NCI-H2171 (cell line): ENCODE measurements at places on chromosomes 7 and 10.

DNA sequence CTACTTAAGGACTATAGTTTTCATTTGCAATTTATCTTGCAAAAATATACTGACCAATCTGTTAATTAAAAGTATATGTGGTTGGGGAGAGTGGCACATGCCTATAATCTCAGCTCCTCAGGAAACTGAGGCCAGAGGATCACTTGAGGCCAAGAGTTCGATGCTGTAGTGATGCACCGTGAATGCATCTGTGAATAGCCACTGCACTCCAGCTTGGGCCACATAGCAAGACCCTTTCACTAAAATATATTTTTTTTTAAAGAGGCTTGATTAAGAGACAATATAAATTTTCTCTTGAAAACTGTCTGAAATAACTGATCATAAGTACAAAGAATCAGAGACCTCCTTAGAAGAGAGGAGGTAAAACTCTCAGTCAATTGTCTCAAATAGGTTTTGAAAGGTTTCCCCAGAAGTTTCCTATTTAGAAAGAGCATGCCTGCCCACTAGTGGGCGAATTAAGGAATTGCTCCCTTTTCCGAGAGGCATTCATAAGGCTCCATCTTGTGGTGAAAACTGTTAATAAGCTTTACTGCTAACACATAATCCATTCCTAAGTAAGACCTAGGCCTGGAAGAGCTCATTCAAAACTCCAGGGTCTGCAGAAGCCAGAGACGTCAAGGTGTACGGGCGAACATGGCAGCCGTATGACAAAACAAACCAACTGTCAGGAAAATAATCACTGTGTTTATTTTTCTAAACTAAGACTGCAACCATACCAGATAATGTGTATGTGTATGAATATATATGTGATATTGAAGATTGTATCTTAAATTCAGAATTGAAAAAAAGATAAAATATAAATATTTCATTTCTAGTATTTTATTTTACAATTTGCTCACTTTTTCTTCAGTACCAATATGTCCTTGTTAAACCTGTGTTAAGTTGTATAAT lies 6.8 kb upstream of the TAS2R40 start:
- DNase-seq: peak; percentile 71

GRCh38 chr7:101767544-101767943 lies 49.9 kb upstream of the CUX1 start:
- DNase-seq: no peak

- DNase-seq: no peak
Observed at GRCh38 chr7:137933270-137934017, 68.4 kb downstream of the CREB3L2 start.

DNA sequence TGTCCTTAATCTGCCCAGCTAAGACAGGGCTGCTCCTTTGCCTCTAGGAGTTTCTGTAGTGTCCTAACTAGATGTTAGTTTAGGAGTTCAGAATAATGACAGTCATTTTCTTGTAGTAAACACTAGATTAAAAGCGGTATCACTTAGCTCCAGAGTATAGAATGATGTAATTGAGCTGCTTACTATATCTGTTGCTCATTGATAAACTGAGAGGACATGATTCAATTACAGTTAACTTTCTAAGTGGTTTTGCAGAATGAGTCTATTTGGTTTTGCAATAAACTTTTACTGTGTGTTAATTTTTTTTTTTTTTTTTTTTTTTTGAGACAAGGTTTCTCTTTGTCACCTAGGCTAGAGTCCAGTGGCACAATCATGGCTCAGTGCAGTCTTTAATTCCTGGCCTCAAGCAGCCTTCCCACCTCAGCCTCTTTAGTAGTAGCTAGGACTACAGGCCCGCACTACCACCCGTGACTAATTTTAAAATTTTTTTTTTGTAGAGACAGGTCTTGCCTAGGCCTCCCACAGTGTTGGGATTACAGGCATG lies 1.8 kb downstream of the STMP1 start:
- DNase-seq: no peak

DNA sequence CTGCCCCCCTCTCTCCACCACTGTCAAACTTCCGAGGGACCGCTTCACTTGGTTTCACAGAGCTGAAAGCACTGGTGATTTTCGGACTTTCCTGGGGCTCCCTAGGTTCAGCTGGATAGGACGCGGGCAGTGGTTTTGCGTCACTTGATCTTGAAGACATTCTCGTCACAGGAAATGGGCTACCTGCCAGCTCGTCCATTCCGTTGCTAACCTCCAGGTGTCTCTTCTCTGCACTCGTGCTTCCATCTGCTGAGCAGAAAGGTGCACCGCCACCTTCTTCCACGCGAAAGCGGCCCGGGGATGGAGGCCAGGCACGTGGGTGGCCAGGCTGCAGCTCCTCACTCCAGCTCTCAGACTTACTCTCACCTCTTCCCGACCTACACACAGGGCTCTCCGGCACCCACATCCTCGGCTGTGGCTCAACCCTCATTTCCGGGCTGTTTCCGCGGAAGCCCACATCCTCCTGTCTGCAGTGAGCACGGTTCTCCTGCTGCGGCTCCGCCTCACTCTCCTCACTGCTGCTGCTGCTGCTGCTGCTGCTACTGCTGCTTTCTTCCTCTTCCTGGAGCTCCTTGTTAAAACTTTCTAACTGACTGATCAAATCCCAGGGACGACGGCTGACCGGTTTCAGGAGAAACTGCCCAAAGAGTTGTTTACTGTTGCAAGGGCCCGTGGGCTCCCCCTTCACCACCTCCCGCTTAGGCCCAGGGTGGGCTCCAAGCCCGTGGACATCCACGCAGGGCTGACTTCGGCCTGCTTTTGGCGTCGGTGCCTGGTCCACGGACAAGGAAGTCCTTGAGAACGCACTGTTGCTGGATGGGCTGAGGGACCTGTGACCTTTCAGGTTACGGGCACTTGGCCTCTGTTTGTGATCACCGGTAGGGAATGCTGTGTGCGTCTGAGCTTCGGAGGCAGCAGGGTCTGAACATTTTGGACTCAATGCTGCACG lies 32.1 kb downstream of the JCAD start:
- DNase-seq: peak; percentile 34

DNA sequence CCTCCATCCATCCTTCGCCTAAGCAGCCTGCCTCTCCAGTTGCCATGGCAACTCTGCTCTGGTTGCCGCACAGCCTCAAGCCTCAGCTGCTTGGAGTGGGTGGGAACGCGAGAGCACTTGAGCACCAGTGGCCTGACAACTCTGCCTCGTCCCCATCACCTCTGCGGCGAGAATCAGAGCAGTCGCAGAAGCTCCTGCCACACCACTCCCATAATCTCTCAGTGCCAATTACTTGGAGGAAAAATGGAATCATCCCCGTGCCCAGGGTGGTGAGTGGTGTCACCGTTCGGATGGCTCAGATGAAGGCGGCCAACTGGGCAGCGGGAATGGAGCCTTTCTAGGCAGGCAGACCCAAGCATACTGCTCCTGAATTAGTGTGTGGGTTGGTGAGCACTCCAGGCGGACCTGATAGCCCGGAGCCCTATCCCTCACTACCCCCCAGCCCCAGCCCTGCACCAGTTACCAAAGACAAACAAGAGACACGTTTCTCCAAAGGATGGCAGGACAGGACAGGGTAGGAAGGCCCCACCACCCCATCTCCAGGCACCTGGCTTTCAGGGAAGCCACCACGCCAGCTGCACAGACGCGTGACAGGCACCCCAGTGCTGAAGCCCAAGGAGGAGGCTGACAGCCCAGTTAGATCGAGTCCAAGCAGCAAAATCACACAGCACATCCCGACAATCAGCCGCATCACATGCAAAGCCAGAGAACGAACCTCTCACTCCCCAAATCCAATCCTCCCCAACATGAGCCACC lies 335.4 kb downstream of the PTPRN2 start:
- no peak for DNase-seq

DNA sequence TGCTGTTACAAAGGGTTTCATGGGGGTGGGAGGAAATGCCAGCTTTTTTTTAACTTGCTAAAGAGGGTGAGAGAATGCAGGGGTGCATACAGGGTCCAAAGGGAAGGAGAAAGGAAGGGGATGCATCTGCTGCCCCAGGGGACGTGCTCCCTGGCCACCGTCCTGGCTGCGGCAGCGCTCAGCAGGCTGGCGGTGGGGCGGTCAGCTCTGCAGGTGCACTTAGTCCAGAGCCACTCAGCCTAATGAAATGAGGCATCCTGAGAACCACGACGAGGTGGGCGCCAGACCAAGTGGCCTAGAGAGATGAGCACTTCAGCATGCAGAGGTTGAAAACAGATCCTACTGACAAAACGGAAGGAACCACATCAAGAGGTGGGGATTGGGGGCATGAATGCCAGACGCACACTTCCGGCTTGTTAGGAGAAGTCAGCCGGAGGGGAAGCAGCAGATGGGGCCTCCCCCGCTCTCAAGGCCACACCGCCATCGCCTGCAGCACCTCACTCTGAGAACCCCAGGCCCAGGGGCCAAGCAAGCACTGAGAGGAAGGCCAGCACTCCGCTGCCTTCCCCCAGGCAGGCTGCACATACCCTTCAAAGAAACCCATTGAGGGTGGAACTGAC lies 94.5 kb downstream of the MAD1L1 start:
- no peak for DNase-seq

DNA sequence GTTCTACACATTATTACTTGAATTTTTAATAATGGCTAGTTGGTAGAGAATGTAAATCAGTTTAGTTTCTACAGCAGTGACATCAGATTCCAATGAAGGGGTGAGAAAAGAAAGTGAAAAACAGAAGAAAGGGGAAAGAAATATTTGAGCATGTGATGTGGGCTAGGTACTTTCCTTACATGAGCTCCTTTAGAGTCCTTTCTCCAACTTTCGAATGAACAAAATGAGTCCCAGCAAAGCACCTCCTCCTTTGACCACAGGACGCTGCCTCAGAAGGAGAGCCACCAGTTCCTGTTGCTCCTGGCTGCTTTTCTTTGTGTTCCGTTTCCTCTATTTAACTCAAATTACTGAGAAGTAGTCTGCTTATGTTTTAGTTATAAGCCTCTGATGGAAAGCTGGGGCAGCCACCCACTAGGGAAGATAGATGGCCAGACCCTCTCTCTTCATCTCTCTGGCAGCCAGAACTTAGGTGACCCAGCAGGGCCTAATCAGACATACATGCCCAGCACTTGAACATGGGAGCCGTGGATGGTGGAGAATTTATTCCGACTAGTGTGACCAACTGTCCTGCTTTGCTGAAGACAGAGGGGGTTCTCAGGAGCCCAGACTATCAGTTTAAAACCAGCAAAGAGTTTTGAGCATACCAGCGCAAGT lies 82.4 kb upstream of the NME8 start:
- DNase-seq: no peak

- no peak for DNase-seq
Observed at GRCh38 chr7:95693551-95694333, 78.6 kb upstream of the DYNC1I1 start.

- no peak for DNase-seq
Observed at GRCh38 chr7:3265388-3265787, 35.7 kb upstream of the SDK1 start.

- DNase-seq: no peak
Observed at GRCh38 chr10:118953598-118954393, 75.7 kb upstream of the NANOS1 start.

- DNase-seq: no peak
Observed at GRCh38 chr10:47160967-47161366, 139.0 kb upstream of the GDF10 start.

GRCh38 chr7:26369593-26369992 lies 77.9 kb downstream of the SNX10 start:
- peak; percentile 46 for DNase-seq

DNA sequence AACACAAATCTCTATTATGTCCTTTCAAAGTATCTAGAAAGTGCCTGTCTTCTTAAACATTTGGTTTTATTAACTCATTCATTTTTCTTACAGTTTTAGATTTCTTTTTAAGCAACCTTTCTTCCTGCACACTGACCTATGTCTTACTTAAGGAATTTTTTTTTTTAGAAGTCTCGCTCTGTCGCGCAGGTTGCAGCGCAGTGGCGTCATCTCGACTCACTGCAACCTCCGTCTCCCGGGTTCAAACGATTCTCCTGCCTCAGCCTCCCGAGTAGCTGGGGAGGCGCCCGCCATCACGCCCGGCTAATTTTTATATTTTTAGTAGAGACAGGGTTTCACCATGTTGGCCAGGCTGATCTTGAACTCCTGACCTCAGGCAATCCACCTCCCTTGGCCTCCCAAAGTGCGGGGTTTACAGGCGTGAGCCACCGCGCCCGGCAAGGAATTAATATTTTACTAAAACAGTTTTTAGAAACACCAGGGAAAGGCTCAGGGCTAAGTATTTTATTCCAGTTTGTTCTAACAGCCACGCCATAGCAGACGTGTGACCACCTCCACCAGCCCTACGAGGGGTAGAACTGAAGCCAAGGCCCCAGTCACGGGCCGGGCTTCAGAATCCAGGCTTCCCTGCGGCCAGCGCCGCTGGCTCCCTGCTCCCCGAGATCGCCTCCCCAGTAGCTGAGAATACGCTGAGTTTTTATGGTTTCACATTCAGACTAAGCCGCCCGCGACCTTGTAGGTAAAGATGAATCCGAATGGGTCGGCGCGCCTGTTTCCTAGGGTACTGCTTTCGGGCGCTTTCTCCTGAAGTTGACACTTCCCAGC lies 941 bp upstream of the LUC7L2 start:
- DNase-seq: peak; percentile 24

DNA sequence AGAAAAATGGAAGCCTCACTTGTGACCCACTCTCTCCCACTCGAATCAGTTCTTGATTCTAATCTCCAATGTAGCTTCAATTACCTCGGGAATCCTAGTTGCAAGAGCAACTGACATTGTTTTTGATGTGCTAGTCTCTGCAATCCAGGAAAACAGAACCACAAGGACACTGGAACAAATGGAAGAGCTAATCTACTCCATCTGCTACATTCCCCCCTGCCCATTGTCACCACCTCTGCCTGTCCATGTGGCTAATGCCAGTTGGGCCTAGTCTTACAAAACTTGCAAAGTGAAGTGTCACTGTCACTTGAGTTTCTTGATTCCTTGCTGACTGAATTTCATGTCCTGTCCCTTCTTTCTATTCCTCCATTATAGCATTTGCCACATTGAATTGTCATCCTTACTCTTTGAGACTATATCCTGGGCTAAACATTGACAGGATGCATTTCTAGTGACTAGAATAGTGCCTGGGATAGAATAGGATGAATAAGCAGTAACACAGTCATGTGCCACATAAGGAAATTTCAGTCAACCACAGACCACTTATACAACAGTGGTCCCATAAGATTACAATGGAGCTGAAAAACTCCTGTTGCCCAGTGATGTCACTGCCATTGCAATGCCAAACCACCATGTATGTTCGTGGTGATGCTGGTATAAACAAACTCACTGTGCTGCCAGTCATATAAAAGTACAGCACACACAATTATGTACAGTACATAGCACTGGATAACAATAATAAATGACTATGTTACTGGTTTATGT lies 13.5 kb downstream of the GCC1 start:
- no peak for DNase-seq

DNA sequence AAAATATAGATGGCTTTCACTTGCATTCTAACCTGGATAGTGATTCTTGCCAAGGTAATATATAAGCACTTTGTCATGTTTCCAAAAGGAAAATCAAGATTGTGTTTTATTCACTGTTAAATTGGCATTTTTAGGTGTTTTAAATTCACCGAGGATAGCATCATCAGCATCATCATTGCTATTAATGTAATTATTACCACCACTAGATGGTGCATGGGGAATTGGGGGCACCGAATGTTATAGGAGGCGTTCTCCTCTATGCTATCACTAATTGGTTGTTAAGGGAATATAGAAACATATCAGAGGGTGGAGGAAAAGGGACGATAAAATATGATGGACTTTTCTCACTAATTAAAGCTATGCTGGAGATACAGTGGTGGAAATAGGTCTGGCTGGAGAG lies 95.5 kb downstream of the CELF2 start:
- DNase-seq: no peak

GRCh38 chr10:126598009-126598408 lies 72.5 kb downstream of the C10orf90 start:
- DNase-seq: no peak
